ENCODE measurements at places on chromosomes 16 and 17. TPM values are rescaled to one million over a fixed set of nuclear protein-coding genes. Genes with fewer than 3 reads are reported as not detected.

GRCh38 chr17:31412511-31412910 is 21.0 kb downstream of the RAB11FIP4 start:
- DNase-seq: no peak

DNAH9 gene
- not detected for total RNA-seq

DNA sequence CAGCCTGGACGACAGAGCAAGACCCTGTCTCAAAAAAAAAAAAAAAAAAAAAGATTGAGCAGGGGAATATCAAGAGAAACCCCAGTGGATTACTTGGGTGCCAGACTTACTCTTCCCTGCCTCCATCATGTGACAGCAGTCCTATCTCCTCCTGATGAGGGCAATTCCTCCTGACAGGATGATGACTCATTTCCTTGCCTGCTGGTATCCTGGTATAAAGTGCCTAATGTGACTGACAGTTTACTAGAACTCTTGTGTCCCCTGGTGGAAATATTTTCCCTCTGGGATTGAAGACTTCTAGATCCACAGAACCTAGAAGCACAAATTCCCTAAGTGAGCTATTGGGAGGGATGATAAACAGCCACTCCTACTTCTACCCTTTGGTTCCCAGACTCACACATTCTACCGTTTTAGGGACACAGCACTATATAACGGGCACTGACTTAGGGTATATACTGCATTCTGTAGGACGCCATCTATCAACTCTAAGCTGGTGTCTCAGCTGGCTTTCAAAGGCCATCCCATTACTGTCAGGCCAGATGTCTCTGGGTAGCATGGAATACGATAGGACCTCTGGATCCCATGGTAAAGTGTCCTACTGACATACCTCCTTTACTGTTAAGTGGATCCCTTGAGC is 114.6 kb upstream of the MED13 start:
- peak; percentile 86 for DNase-seq

CD300LB gene
- total RNA-seq: not detected

PROCA1 gene
- total RNA-seq: 3.8 TPM

DNA sequence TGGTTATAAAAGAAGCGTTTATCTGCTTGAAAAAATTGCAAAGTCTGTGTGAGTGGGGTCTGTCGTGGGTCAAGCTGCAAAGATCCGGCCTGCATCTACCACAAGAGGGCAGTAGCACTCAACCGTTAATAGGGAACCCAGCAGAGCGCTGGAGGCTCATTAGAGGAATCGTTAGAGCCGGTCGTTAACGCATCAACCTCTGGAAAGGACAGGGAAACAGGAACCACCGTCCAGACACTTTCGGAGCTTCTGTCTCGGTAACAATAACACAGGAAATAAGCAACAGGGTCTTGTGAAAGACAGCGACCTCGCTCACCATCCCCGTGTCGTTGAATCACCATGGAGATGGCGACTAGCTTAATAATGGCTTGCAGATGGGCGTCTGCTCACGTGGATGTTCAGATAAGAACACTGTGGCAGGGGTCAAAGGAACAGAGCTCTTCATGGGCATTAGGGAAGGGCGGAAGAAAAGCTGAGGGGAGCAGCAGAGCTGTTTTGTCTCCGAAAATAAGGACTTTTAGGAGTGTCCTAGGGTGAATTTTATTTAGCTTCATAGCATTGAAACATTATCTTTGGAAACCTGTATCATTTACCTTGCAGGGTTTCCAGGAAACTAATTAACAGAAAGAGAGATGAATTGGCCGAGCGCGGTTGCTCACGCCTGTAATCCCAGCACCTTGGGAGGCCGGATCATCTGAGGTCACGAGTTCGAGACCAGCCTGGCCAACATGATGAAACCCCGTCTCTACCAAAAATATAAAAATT is 11.9 kb upstream of the NSRP1 start:
- DNase-seq: peak; percentile 86
